ENCODE measurements at places on chromosomes 11 and 22.

- DNase-seq: no peak
These were observed 28.9 kb downstream of the APOL1 start for GRCh38 chr22:36281781-36282327.

GRCh38 chr11:303363-303762, 4.0 kb upstream of the IFITM5 start:
- no peak for DNase-seq

GRCh38 chr11:73808052-73808451, 20.4 kb downstream of the MRPL48 start:
- no peak for DNase-seq

DNA sequence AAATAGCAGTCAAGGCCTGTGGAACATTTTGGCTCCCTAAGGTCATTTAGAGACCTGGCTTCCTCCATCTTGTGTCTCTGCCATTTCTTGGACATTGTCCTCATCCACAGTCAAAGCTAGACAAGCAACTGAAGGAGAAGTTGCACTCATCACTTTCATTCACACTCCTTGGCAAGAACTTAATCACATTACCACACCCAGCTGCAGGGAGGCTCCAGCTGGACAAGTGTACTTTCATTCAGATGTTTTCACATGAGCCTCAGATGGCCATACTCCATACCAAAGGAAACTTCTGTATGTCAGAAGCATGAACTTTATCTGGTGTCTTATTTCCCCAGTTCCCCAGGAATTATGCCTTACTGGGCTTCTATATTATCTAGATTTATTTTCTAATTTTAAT, 537.4 kb downstream of the TMEM135 start:
- DNase-seq: no peak

DNA sequence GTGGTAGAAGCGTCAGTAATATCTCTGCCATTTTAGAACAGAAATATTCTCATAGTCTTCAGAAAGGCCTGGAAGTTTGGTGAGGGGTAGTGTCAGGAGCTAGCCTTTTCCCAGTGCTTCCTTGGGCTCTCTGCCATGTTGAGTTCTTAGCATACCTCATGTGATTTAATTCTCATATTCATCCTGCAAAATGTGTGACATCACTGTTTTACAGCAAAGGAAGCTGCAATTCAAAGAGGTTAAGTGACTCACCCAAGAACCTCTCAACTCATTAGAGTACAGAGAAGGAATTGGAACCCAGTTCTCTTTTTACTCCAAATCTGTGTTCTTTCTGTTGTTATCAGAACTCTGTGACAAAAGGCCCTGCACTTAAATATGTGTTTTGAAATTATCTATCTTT, 72.1 kb downstream of the RNF169 start:
- DNase-seq: no peak

GRCh38 chr11:124899383-124900145, 1.9 kb upstream of the ROBO4 start:
- no peak for DNase-seq

DNA sequence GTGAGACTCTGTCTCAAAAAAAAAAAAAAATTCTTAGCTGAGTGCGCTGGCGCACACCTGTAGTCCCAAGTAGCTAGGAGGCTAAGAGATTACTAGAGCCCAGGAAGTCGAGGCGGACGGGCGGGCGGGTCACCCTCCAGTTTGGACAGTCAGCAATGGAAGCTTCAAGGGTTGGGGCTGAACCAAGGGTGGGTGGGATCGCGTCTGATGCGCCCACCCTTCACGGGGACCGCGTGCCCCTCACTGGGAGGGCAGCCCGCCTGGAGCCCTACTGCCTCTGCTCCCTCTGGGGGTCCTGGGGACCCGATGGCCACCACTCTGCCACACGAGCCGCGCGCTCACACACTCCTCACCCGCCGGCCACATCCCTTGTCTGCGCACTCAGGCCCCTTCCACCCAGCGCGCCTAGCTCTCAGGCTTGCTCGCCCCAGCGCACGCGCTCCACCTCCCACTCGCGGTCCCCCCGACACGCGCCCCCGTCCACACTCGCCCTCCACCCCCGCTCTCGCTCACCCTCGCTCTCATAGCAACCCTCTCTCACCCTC, 494 bp downstream of the CHID1 start:
- no peak for DNase-seq

DNA sequence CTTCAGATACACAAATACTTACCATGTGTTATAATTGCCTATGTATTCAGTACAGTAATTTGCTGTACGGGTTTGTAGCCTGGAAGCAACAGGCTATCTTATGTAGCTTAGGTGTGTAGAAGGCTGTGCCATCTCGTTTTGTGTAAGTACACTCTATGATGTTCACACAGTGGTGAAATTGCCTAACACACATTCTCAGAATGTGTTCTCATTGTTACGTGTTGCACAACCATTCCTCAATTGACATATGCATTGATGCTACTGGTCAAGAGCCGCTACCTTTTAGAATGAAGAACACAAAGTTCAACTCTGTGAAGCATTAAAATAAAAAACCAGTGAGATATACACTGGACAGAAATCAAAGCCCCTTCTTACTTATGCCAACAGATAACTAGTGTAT, 26.7 kb downstream of the SVIP start:
- no peak for DNase-seq

DNA sequence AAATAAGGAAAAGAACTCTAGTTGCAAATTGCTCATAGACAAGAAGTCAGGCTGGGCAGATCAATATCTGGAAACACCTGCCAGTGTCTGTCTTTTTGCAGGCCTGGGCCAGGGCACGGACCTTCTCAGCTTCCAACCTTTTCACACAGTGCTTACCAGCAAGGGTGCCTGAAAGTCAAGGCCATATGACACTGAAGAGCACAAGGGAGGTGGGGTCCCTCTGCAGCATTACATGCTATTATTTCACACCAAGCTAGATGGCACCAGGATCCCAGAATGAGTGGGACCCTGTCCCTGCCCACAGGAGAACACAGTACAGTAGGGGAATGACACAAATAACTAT, 5.9 kb upstream of the PEX26 start:
- no peak for DNase-seq

DNA sequence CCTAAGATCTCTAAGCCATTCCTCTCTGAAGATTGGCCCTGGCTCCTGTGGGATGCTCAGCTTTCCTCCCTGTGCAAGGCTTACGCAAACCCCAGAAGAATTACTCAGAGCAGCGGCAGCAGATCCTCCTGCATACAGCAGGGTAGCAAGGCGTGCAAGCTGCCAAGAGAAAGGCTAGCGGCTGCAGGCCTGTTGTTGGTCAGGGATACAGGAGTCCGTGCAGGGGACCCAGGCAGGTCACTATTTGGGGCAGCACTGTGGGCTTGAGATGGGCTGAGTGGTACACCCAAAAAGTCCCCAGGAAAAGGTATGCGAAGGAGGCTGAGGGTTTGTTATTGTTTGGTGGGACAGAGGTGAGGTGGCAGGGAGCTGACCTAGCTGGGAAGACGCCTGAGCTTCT, 1.5 kb downstream of the GLB1L2 start:
- DNase-seq: no peak

DNA sequence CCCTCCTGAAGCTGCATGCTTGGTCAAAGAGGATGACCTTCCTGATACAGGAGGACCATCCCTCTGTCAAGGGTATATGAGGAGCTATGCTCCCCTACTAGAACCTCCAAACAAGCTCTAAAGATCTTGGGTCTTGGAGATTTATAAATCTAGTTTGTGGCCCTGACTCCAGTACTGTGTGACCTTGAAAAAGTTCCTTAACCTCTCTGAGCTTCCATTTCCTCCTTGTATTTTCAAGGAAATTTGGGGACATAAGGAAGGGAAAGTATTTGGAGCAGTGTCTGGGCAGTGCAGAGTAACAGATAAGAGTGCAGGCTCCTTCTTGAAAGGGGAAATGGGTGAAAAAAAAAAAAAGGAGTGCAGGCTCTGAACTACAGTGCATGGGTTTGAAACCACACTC, 45.9 kb downstream of the CHRDL2 start:
- DNase-seq: no peak

DNA sequence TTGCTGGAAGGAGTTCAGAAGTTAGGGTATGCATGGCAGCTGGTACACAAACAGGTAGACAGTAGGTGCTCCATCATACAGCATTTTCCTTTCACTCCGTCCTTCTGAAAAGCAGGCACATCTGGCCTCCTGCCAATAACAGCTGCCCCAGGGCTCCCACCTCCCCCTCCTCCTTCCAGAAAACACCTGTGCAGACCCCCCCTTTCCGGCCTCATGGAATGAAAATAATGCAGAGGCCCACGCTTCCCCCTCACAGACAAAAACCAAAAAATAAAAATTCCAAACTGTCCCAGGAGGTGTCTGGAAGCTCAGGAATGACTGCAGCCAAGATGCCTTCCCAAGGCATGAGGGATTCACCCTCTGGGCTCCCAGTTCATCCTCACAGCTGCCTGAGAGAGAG, 185.5 kb downstream of the MN1 start:
- no peak for DNase-seq

DNA sequence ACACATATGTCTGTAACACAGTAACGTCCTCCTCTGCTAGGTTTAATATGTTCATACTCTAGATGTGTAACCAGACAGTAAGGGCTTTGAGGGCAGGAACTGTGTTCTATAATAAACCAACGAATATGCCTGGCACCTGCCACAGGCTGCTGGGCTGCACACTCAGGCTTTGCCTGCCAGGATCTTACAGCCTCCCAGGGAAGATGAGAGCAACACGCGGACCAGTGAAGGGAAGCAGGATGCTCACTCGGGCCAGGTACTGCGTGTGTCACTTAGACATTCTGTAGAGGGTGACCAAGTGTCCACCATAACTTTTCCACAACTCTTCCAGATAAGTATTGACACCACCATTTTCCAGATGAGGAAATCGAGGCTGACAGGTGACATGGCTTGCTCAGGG, 21.7 kb upstream of the BAIAP2L2 start:
- no peak for DNase-seq

DNA sequence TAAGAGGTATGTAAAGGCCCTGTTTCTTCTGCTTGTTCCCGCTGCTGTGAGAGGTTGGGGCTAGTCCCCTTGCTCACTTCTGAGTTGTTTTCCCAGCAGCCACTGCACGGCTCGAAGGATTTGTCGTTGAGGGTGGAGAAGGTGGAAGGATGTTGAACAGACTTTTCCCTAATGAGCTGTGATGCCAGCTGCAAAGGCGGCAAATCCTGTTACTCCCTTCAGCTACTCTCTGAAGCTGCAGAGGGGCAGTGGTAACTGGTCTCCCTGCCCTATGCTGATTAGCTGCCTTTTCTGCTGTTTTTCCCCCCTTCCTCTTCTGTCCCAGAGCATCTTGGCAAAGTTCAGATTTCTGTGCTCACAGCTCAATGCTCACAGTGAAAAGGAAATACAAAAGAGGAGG, 90.4 kb upstream of the SLC25A18 start:
- DNase-seq: peak; percentile 7

GRCh38 chr11:15095736-15096228, 18.9 kb upstream of the INSC start:
- DNase-seq: no peak

- DNase-seq: no peak
These were observed 14.9 kb upstream of the SOX10 start for GRCh38 chr22:37999236-37999635.
